Stimulated activated CD8-positive, alpha-beta memory T cell treated with anti-CD3 and anti-CD28 coated beads, Interleukin-7, amount 100 ng/mL, for 1 hour (primary cell): ENCODE measurements at places on chromosomes 11 and 22.

DNA sequence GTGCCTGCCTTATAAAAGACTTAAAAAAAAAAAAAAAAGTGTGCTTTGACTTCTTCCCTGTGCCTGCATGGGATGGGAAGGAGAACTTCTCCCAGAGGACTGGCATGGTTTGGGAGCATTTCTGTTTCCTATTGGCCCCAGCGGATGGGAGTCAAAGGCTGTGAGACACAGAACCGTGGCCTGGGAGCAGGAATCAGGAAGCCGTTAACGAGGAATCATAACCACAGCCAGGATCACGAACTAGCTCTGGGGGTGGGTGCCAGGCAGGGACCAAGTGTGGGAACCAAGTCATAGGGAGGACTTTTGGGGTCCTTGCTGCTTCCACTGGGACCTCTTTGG is 526 bp downstream of the C1QTNF6 start:
- no peak for DNase-seq

DNA sequence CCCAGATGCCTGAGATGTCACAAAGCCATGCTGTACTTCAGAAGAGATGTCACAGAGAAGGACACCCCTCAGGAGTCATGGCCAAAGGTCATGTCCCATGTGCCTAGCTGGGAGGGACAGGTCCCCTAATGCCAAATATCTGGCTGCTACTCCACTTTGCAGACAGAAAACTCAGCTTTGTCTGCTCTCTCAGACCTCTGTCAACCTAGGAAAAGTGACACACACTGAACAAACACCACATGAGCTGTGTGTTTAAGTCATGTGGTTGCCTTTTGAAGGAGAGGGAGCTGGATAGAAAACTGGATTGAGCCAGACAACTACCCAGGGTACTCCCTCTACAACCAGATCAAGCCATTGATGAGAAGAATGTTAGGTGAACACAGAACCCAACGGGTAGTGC is 3.5 kb downstream of the TRIM66 start:
- no peak for DNase-seq

- DNase-seq, result no peak
Measured at GRCh38 chr11:73114110-73114834, 27.8 kb downstream of the FCHSD2 start.

GRCh38 chr11:88181776-88182175 is 6.5 kb upstream of the RAB38 start:
- no peak for DNase-seq

DNA sequence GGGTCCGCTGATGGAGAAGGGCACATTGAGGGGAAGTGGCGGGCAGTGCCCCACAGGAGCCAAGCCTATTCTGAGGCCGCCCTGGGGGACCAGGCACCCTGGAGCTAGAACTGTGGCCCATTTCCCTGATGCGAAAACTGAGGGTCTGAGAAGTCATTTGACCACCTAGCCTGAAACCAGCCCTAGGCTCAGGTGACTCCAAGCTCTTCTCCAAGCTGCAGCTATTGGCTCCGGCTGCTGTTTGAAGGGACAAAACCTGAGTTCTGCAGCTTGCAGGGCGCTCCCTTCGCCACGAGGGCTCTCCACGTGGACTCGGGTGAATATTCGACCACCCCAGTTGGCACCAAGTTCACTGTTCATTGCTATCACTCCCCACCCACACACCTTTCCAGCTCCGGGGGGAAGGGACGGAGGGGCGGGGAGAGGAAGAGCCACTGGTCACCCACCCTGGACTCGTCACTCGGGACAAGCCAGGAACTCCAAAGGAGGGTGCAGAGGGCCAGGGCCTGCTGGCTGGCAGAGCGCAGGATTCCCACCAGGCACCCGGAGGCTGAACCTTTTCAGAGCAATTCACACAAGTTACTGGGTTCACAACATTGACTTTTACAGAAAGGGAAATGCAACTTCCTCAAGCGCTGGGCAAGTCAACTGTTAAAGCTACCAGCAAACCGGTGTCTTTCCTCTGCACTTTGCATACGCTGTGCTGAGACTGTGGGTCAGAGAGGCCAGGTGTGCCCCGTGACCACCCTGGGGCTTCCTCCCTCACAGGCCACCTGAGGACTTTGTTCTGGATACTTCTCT is 1.1 kb upstream of the RAC2 start:
- DNase-seq, result no peak

- no peak for DNase-seq
Measured at GRCh38 chr11:114397349-114397982, 2.8 kb downstream of the C11orf71 start.

DNA sequence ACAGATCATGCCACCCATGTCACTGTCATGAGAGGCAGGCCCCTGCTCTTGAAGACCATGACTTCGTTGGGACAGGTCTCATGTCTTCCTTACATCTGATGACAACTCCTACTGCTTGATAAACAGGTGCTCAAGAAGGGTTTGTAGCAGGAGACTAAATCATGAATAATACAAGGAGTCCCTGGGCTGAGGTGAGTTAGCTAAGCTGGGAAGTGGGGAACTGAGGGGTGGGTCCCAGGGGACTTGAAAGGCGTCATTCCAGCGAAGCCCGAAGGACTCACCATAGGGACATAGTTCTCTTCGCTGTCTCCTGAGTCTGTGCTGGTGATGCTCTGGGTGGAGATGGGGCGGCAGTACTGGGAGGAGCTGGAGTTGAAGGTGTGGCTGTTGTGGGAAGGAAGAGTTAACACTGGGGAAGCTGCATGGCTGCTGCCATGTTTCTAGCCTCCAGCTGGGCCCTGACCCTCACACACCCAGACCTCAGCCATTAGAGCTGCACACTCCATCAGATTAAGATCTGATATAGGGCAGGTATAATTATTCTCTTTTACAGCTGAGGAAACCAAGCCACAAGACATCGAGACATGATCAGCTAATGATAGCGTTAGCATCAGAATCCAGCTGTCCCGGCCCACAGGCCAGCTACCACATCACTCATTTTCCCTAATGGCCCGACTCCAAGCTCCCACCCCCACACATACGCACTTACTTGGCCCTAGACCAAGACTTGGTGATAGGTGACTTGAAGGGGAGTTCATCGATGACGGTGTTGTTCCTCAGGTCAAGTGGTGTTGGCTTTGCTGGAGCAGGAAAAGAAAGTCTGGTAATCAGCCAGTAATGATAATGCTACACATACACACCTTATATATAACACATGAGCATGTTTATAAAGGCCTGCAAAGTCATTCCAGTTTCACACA is 32.9 kb downstream of the USP35 start:
- no peak for DNase-seq

- no peak for DNase-seq
Measured at GRCh38 chr11:95563859-95564258, 225.7 kb downstream of the FAM76B start.
